ENCODE measurements at places on chromosomes 12 and 14.
A peak's percentile ranks its signal among the peaks of the same experiment; 100 is the strongest.

- DNase-seq: no peak
Observed at GRCh38 chr12:56202366-56202765, 13.1 kb upstream of the SMARCC2 start.

GRCh38 chr14:85688006-85688405, 158.1 kb downstream of the FLRT2 start:
- DNase-seq: peak; percentile 76

GRCh38 chr12:118120579-118121363, 15.2 kb upstream of the PEBP1 start:
- peak; percentile 56 for DNase-seq

- DNase-seq: no peak
Observed at GRCh38 chr12:120816363-120816762, 87.8 kb downstream of the SPPL3 start.
